ENCODE measurements at places on chromosomes 7 and 10.

GRCh38 chr7:102006695-102007094 lies 189.3 kb downstream of the CUX1 start:
- H3K36me3 ChIP-seq, result no peaks in the 10 kb centered on the region
- no peak for DNase-seq
- H3K27me3 ChIP-seq, result no peaks in the 10 kb centered on the region
- H3K4me1 ChIP-seq, result no peaks in the 10 kb centered on the region
- no peak overlapping the region for H3K27ac ChIP-seq

- no peak overlapping the region for H3K27ac ChIP-seq
- no peaks in the 10 kb centered on the region for H3K4me1 ChIP-seq
- no peaks in the 10 kb centered on the region for H3K36me3 ChIP-seq
- H3K27me3 ChIP-seq, result no peaks in the 10 kb centered on the region
Measured at GRCh38 chr7:69748530-69748929, 150.3 kb downstream of the AUTS2 start.

- H3K27me3 ChIP-seq, result no peaks in the 10 kb centered on the region
- H3K27ac ChIP-seq, result no peak overlapping the region
- DNase-seq, result no peak
- H3K4me1 ChIP-seq, result no peaks in the 10 kb centered on the region
- no peak overlapping the region for H3K4me3 ChIP-seq
- no peaks in the 10 kb centered on the region for H3K36me3 ChIP-seq
Measured at GRCh38 chr10:59025981-59026765, 150.3 kb upstream of the PHYHIPL start.

DNA sequence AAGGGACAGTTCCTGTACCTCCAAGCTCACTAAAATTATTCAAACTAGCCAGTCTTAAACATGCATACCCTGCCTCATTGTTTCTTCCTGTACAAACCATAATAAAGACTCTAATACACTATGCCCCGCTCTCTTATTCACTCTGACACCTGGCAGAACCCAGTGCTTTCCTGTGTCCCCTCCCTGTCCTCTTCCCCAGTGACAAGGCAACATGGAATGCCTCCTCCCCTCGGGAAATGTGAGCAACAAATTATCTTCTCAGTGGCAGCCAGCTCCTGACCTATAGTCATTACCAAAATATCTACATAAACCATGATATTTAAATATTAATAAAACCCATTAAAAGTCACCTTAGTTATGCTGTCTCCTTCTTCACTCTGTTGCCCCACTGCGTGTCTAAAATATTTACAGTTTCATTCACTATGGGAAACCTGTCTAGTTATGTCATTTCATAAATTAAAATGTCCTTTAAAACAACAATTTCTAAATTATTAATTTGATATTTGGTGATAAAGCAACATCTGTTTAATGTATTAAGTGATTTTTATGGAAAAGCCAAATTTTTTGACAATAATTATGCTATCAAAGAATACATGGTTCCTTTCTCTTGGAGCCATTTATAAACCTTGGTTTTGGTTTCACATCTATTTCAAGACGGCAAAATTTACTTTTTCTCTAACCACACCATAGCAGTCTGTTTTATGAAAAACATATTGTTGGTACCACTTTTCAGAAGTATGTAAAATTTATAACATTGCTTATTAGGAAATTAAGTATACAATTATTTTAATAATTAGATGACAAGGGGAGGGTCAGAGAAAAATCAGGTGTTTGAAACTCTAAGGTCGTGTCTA lies 1355.2 kb downstream of the XPNPEP1 start:
- no peaks in the 10 kb centered on the region for H3K4me1 ChIP-seq
- no peak overlapping the region for H3K4me3 ChIP-seq
- no peaks in the 10 kb centered on the region for H3K36me3 ChIP-seq
- no peak overlapping the region for H3K27ac ChIP-seq
- no peak for DNase-seq

GRCh38 chr7:143496263-143496662 lies 18.6 kb downstream of the TAS2R41 start:
- no peak overlapping the region for H3K4me3 ChIP-seq
- peaks cover 26% of the 10 kb centered on the region for H3K4me1 ChIP-seq
- no peaks in the 10 kb centered on the region for H3K27me3 ChIP-seq
- no peak overlapping the region for H3K27ac ChIP-seq

GRCh38 chr10:132687181-132687892 lies 98.6 kb downstream of the NKX6-2 start:
- H3K4me3 ChIP-seq, result no peak overlapping the region
- H3K36me3 ChIP-seq, result peaks cover 14% of the 10 kb centered on the region
- no peaks in the 10 kb centered on the region for H3K27me3 ChIP-seq
- peaks cover 15% of the 10 kb centered on the region for H3K4me1 ChIP-seq
- H3K27ac ChIP-seq, result no peak overlapping the region

DNA sequence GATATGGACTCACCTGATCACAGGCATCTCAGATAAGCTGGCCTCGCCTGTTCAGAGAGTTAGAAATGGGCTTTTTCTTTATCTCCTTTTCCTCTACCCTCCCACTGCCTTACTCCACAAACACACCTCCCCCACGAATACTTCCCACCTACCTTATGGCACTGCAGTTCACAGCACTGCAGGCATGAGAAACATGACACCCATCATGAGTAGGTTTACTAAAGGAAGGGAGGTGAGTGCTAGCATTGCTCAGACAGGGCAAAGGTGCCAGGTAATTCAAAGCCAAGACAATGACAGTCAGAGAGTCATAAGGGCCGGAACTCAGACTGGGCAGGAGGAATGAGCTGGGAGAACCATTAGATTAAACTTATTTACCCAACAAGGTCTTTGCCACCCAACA lies 220.6 kb downstream of the FAM107B start:
- DNase-seq, result no peak
- H3K4me1 ChIP-seq, result peaks cover 94% of the 10 kb centered on the region
- peaks cover 35% of the 10 kb centered on the region for H3K36me3 ChIP-seq
- H3K27me3 ChIP-seq, result no peaks in the 10 kb centered on the region
- H3K27ac ChIP-seq, result peak overlapping the region; percentile 84
- H3K4me3 ChIP-seq, result no peak overlapping the region

DNA sequence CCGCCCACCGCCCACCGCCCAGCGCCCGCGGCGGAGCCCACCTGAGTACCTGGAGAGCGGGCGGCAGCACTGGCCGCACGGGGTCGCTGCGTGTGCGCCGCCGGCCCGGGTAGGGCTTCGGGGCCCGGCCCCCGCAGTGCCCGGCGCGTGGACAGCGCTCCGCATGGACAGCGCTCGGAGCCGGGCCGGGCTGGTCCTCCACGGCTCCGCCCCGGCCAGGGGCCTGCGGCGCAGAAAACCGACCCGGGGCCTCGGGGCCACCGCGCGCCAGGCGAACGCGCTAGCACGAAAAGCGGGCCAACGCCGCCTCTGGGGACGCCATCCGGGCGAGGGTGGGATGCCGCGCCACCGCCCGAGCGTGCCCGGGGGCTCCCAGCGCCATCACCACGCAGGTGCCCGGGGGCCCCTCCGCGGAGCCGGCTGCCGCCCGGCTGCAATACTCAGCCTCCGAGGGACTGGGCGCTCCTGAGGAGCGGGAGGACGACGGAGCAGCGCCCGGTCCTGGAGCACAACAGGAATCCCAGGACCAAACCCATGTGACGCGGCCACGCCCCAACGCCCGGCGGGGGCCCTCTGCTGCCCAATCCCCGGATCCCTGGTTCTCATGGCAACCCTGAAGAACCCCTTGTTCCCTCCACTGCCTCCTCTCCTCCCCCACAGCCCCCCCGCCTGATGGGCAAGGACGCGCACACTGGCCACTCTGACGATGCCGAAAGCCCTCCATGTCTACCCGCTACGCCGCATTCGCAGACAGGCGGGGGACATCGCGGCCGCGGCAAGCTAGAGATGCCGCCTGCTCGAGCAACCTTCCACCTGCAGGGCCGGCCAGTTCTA lies at the start of gene GRB10:
Gene GRB10 (minus strand): TSS at position 522 of the 834 bp plus-strand sequence. CDS start 50,574 bp downstream, outside the sequence.
- H3K4me3 ChIP-seq, result peak within 1 kb of the TSS; percentile 65
- peaks cover under 1% of the 10 kb centered on the region for H3K36me3 ChIP-seq
- DNase-seq, result no peak
- peaks cover 21% of the 10 kb centered on the region for H3K4me1 ChIP-seq
- peaks cover 7% of the 10 kb centered on the region for H3K27me3 ChIP-seq

All from activated CD4-positive, alpha-beta memory T cell treated with anti-CD3 and anti-CD28 coated beads for 36 hours (primary cell).